ENCODE measurements at places on chromosomes 5 and 9. TPM values are rescaled to one million over a fixed set of nuclear protein-coding genes. Genes with fewer than 3 reads are reported as not detected.

IGFBPL1 gene
- total RNA-seq: 2.3 TPM

GOLM1 gene
- 117 TPM for total RNA-seq

GABRA6 gene
- not detected for total RNA-seq

PCDHGC4 gene
- not detected for total RNA-seq

LPAR1 gene
- 17.9 TPM for total RNA-seq

STOML2 gene
- 257 TPM for total RNA-seq

ANGPTL2 gene
- total RNA-seq: not detected

CCL21 gene
- total RNA-seq: not detected

GFRA3 gene
- not detected for total RNA-seq

SLC25A48 gene
- total RNA-seq: not detected

PGGT1B gene
- 21.1 TPM for total RNA-seq

KIAA1191 gene
- 83.7 TPM for total RNA-seq

PRDM9 gene
- total RNA-seq: not detected

ENTR1 gene
- total RNA-seq: 73.4 TPM

ADAMTS12 gene
- total RNA-seq: 6.6 TPM

LAMC3 gene
- total RNA-seq: 2.1 TPM

GEMIN5 gene
- total RNA-seq: 23.6 TPM

CDC25C gene
- total RNA-seq: 10.5 TPM

CEL gene
- 0.58 TPM for total RNA-seq

PAEP gene
- total RNA-seq: 0.41 TPM

ANKRD20A1 gene
- 1.5 TPM for total RNA-seq

F2RL2 gene
- total RNA-seq: 3.7 TPM

CDH6 gene
- 0.22 TPM for total RNA-seq

GFI1B gene
- total RNA-seq: not detected

TGFBI gene
- 1,620 TPM for total RNA-seq

STPG3 gene
- not detected for total RNA-seq

DMRTA1 gene
- total RNA-seq: 0.55 TPM

CAMK4 gene
- total RNA-seq: 0.01 TPM

SPATA31E1 gene
- total RNA-seq: not detected

RMRP gene
- not detected for total RNA-seq

SPAG8 gene
- total RNA-seq: 0.76 TPM

SLC1A1 gene
- 0.79 TPM for total RNA-seq

PLPP1 gene
- total RNA-seq: 37.8 TPM

PCDHB9 gene
- not detected for total RNA-seq

NUP155 gene
- 20.5 TPM for total RNA-seq

IL17B gene
- total RNA-seq: not detected

FRMD3 gene
- 6.2 TPM for total RNA-seq

NME5 gene
- total RNA-seq: not detected

SUSD3 gene
- total RNA-seq: 0.93 TPM

PSD2 gene
- not detected for total RNA-seq

NTMT1 gene
- total RNA-seq: 95.0 TPM

EGFLAM gene
- total RNA-seq: 0.17 TPM

SOX30 gene
- total RNA-seq: not detected

RAI14 gene
- total RNA-seq: 58.8 TPM

ITGA1 gene
- total RNA-seq: 1.4 TPM

UBE2QL1 gene
- total RNA-seq: 0.20 TPM

OSMR gene
- total RNA-seq: 51.6 TPM

PDCD1LG2 gene
- total RNA-seq: 0.13 TPM

LECT2 gene
- not detected for total RNA-seq

PCDHGA6 gene
- 0.13 TPM for total RNA-seq

DNAH5 gene
- total RNA-seq: 1.8 TPM

ORM2 gene
- total RNA-seq: not detected

MAST4 gene
- 0.86 TPM for total RNA-seq

NELFB gene
- total RNA-seq: 45.1 TPM

SYNPO gene
- 29.9 TPM for total RNA-seq
